ENCODE measurements at places on chromosomes 6 and 20.

DNA sequence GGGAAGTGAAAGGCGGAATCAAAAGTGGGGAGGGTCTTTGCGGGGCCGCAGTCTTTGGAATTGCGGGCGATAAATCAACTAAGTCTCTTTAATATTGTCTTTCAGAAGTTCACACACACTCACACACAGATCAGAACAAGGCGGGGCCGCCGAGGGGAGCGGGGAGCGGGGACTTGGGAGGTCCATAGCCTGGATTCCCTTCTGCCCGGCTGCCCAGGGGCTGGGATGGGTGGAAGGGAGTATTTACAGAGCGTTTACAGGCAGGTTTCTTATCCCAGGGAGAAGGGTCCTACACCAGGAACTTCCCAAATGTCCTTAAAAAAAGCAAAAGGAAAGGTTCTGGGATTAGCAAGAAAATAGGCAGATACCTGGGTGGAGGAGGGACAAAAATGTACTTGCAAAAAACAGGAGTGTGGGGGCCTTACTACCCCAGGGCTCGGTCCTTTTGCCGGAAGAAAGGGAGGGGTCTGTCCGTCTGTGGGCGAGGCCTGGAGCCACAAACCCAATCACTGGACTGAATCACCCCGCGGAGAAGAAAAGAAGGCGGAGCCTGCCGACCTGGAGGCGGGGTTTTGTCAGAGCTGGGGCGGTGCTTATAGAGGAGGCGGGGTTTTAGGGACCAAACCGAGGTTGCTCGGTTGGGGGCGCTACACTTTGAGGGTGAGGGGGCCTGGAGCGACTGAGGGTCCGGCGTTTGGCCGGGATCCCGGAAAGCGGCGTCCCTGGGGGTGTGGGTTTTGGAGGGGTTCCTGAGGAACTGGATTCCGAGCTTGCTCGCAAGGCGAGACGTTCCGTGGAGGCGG lies 3.2 kb downstream of the PRRT1 start:
- DNase-seq = no peak

- DNase-seq = no peak
Measured at GRCh38 chr6:135567375-135568083, 70.0 kb upstream of the AHI1 start.

GRCh38 chr20:37564388-37565133 lies 36.9 kb upstream of the BLCAP start:
- DNase-seq = no peak

- no peak for DNase-seq
Measured at GRCh38 chr6:149681209-149681608, 32.7 kb upstream of the KATNA1 start.

DNA sequence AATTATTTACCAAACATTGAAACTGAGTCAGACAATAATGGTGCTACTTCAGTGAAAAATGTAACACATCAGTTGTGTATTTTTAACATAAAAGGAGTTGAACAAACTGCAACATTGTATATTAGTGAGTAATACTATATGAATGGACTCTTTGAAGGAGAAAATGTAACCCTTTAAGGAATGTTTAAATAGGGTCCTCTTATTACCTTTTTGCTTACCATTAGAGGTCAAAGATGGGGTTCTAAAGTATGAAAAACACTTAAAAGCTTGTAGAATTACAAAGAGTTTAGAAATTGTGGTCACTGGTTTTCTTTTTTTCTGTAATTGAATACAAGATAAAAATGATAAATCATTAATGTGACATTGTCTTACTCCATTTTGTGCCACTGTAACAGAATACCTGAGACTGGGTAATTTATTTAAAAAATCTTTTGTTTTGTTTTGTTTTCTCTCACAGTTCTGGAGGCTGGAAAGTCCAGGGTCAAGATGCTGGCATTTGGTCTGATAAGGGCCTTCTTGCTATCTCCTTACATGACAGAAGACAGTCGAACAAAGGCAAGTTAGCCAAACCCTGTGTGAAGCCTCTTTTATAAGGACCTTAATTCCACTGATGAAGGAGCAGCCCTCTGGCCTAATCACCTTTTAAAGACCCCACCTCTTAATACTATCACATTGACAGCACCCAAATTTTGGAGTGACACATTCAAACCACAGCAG lies 43.2 kb downstream of the SESN1 start:
- DNase-seq = no peak

DNA sequence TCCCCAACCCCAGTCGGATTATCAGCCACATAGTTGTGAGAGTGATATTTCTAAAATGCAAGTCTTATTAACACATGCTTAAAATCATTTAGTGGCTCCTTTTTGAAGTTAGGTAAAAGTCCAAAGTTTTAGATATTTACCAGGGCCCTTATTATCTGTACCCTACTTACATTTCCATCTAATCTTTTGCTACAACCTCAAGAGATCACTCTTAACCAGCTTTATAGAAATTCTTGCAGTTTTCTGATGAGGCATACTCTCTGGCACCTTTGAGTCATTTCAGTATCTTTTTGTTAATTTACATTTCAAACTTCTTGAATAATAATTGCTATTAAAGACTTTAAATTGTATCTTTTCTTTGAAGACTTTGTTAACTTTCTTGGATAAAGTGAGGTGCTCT lies 453.3 kb downstream of the RFPL4B start:
- DNase-seq = no peak

GRCh38 chr20:51460569-51461265 lies 81.8 kb downstream of the NFATC2 start:
- no peak for DNase-seq

DNA sequence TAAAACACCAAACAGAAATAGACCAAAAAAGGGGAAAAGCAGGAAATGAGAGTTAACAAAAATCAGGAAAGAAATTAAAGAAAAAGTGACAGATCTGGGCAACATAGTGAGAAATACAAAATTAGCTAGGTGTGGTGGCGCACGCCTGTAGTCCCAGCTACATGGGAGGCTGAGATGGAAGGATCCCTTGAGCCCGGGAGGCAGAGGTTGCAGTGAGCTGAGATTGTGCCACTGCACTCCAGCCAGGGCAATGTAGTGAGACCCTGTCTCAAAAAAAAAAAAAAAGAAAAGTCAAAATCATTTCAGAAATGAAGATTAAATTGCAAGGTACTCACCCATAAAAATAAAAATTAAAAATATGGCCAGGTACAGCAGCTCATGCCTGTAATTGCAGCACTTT lies 13.0 kb upstream of the GRM4 start:
- DNase-seq = no peak

Measured in NCI-H1048 (cell line).